ENCODE measurements at places on chromosomes 5 and 9.
A peak's percentile ranks its signal among the peaks of the same experiment; 100 is the strongest.

DNA sequence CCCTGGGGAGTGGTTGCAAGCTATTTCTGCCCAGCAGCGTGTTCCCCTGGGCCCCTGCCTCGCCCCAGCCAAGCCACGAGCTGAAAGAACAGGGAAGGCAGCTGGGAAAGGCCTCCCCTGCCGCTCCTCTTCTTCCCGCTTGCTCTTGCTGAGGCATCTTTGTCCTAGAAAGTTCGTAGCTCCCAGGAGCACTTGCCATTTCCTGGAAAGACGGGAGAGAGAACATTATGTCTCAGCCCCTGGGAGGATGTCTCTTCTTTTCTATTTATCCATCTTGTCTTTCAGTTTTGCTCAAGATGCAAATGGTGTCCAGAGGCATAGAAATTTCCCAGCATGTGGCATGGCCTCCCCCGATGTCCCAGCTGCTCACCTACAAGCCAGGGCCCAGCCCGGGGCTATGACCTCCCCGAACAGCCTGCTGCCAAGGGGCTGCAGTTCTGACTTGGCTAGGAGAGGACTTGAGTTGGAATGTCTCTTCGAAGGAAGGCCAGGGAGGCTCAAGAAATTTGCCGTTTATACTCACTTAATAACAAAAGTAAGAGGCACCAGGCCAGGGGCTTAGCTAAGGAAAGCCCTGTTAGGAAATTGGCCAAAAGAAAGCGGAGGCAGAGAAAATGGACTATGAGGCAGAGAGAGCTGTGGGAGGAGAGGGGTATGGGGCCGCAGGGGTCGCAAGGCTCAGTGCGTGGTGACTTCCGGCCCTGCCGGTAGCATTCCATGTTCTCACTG is 87.3 kb downstream of the LIFR start:
- no peak for DNase-seq

DNA sequence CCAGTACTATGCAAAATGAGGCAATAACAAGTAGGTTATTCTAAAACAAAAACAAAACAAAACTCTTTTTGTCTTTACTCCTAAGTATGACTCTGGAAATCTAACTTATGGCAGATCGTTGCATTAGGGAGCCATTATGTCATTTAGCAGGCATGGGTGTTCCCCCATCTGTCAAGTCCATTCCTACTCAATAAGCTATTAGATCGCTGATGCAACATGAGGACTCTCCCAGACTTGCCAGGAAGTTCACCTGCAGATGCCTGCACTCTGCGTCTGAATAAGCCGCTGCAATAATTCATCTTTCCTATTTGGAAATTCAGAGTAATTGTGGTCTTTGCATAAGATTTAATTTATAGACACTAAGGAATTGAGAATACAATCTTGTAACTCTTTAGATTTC is 585.0 kb downstream of the KIF4B start:
- no peak for DNase-seq

GRCh38 chr9:86075132-86076109 is 23.9 kb downstream of the GOLM1 start:
- DNase-seq, result peak; percentile 19

DNA sequence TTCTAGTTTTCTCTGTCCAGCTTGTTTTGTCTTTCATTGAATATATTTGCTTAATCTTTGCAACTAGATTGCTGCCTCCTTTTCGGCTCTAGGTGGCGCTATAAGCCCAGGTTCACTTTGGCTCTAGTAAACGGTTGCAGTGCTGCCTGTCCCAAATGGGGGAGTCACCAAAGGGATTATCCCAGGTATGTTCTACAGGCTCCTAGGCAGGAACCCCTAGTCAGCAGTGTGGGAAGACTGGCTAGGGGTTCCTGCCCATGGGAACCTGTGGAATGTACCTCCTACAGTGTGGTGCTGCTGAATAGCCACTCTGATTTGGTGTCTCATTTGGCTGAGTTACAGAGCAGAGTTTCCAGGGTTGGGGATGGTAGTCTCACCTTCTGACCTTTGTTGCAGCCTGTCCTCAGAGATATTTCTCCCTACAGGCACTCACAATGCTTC is 85.2 kb downstream of the ARSB start:
- no peak for DNase-seq

GRCh38 chr5:97111616-97112015 is 30.8 kb downstream of the LIX1 start:
- no peak for DNase-seq

DNA sequence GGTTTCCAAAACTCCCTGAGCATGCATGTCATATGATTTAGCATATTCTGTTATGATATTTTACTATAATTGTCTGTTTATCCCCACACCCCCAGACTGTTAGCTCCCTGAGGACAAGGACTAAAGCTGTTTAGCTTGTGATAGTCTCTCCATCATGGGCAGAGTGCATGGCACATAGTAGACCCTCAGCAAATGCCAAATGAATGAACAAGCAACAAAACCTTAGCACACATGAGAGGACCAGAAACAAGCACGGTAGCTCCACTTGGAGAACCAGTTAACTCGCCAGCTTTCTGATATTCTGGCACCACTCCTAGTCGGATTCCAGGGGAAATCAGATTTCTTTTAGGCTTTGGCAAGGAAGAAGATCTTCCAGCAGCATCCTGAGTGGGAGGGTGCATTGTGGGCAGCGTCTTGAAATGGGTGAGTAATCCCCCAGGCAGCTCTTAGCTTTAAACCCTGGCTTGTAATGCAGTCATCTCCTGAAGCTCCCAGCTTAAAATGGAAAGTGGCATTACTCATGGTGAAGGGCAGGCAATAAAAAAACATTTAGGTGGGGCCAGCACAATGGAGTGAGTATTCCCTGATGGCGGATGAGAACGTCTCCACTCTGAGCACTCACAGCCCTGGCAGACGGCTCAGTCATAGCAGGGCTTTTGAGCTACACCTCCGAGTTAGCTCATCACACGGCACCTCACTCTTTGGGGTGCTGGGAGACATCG is 41.1 kb downstream of the FGF1 start:
- no peak for DNase-seq

GRCh38 chr9:86563936-86564335 is 209.7 kb upstream of the TUT7 start:
- DNase-seq, result no peak

GRCh38 chr9:69293156-69293555 is 31.9 kb upstream of the ENTREP1 start:
- no peak for DNase-seq

GRCh38 chr9:133165452-133165730 is 1.7 kb upstream of the GBGT1 start:
- no peak for DNase-seq

DNA sequence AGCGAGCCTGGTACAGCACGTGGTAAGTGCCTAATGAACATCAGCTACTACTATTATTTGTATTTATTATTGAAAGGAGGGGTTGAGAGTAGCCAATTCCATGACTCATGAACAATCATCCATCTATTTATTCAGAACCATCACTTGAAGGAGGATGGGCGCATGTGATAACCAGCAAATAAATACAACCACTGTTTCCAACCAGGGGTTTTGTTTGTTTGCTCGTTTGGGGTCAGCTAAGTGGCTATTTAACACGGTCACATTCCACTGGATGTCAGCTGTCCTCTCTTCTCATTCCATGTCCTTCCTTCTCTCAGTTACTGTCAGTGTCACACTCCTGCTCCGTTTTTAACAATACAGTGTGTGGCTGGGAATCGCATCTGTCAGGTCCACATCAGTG is 8.6 kb downstream of the RAPGEF1 start:
- no peak for DNase-seq

DNA sequence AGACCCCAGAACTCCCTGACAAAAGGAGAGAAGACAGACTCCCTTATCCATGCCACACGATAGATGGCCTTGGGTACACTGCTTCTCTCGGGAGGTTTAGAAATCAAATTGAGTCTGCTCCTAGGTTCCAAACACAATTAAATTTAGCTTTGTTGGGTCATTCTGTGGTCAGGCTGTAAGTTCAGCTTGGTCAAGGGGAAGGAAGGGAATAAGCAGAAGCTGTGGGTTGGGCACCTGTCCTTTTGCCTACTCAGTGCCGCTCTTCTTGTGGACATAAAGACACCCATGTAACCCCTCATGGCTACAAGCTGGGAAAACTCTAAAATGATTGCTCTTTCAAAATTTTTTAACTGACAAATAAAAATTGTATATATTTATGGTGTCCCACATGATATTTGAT is 19.1 kb upstream of the AK3 start:
- DNase-seq, result no peak

- DNase-seq, result no peak
Measured at GRCh38 chr9:136326061-136326760, 1.1 kb upstream of the GPSM1 start.

DNA sequence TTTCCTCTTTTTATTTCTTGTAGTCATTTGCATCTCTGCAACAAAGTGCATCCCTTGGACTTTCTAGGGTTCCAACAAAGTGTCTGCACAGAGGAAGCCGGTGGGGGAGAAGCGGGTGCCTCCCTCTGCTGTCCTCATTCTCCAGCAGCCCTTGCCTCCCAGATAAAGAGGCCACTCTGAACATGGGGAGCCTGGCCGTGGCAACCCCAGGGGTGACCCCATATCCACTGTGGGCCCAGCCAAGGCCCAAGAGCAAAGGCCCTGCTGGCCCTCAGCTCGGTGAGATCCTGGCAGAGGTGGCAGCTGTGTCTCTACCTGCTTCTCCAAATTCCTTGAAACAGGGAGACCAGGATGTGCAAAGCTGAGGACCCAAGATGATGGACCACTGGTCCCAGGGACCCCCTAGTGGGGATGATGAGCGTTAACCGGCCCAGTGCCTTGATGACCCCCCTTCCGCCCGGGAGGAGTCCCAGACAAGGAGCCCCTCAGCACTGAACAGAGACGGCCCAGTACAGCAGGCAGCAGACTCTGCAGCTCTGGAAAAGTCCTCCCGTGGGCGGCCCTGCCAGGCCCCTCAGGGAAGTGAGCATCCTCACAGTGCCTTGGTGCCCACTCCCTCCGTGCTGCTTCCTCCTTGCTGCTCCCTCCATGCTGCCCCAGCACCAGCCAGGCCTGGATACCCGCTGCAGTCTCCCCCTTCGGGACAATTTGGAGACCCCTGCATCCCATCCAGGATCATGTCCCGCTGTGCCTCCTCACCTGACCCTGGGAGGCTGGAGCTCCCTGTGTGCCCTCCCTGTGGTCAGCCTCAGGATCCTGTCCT is 62.5 kb downstream of the MRPL36 start:
- no peak for DNase-seq

- no peak for DNase-seq
Measured at GRCh38 chr5:157497875-157498611, 38.0 kb downstream of the NIPAL4 start.

DNA sequence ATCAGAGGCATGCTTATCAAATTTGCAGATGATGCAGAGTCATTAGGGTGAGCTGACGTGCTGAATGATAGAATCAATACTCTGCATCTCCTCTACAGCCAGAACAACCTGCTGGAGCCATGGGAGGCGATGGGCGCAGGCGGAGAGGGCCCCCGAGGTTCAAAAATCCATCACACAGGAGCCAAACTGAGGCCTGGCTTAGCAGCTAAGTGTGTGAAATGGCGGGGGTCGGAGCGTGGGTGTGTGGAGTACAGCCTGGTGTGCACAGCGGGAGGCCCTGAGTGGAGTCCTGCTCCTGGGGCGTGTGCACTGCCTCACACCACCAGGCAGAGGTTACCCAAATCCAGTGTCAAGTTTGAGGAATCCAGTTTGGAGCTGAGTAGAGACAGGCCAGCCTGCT is 73.2 kb downstream of the MVB12B start:
- no peak for DNase-seq

DNA sequence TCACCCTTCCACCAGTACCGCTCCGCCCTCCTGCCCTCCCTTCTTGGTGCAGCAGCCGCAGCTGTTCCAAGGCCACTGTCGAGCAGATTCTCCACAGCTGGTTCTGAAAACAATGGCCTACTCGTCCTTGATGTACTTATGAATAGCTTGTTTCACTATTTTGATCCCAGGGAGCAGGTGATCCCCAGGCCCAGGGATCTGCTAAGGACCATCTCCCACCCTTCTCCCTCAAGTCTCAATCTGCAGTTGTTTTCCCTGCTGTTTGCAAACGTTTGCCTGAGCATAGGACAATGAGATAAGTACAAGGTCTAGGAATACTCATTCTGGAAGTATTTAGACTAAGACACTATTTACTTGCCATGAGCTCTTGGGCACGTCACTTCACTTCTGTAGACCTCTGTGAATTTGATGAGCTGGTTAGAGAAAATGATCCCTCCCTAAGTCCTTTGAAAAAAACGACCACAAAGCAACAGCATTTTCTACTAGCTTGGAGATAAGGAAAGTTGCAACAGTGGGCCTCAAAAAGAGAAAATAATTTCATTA is 1.8 kb downstream of the LURAP1L start:
- DNase-seq, result no peak

GRCh38 chr5:61563401-61563800 is 231.3 kb downstream of the ZSWIM6 start:
- no peak for DNase-seq

DNA sequence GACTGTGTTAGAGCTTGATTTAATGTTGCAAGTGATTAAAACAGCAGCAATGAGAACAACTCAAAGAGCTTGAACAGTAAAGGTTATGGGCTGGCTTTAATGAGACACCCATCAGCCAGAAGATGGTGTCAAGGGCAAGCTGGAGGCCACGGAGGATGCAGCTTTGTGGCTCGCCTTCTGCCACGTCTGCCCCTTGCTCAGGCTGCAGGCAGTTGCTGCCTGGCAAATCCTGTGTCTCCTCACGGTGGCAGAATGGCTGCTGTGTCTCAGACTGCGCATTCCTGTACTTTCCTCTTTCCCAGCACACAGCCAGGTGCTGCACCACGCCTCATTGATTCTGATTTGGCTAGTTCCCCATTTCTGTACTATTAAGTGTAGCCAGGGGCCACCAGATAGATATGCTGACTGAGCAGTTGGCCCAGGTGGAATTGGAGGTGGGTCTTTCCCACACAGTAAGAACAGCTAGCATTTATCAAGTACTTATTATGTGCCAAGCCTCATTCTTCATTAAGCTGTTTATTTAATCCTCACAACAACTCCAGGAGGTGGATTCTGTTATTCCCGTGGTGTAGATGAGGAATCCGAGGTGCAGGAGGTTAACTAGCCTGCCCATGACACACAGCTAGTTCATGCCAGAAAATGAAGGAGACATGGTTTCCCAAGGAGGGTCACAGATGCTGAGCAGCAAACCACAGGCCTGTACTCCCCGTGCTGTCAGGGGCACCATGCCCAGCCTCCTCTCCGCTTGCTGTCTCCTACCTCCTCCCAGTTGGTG is 3.5 kb downstream of the NXNL2 start:
- DNase-seq, result no peak

GRCh38 chr5:43302481-43302880 is 10.7 kb downstream of the HMGCS1 start:
- no peak for DNase-seq

DNA sequence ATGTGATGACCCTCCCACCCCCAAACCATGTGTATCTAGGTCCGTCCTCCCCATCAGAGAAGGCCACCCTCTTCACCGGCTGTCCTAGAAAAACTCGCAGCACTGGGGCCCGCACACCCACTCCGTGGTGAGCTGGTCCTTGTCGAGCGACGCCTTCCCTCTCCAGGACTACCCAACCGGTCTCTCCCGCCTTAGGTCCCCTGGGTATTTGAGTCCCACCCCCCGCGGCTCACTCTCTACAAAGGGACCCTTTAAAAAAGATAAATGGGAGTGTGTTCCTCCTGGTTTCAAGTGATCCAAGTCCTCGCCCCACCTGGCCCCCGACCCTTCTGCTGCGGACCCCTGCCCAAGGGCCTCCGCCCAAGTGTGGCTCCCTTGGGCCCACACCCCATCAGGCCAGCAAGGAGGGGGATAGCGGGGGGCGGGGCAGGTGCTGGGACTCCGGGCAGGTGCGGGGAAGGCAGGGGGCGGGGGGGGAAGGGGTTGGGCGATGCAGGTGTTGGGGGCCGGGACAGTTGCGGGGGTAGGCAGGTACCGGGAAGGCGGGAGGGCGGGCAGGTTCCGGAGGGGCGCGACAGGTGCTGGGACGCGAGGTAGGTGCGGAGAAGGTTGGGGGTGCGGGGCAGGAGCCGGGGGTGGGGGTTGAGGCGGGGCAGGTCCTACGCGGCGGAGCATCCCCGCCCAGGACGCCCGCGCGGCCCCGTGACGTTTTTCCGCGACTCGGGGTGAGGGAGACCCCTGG is 970 bp upstream of the ARRDC1 start:
- no peak for DNase-seq
